ENCODE measurements at places on chromosomes 5 and 9.

GRCh38 chr5:167982-168660, 23.2 kb upstream of the LRRC14B start:
- DNase-seq = peak; percentile 93

DNA sequence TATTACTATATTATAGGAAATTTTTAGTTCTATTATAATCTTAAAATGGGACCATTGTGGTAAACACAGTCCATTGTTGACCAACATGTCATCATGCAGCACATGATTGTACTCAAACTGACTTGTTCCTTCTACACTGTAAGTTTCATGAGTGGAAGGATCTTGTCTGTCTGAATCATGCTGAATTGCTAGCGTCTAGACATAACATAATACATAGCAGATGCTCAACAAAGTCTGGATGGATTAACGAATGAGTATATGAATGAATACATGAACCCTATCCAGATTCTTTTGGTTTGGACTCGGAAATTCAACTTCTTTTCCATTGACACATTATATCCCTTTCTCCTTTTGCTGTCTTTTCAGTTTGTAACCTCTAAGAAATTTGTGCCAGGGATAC, 429.2 kb upstream of the SGCD start:
- no peak for DNase-seq

GRCh38 chr9:134816264-134816663, 64.3 kb upstream of the FCN2 start:
- no peak for DNase-seq

- DNase-seq = peak; percentile 28
These were observed 99.3 kb downstream of the GDNF start for GRCh38 chr5:37740331-37741066.

DNA sequence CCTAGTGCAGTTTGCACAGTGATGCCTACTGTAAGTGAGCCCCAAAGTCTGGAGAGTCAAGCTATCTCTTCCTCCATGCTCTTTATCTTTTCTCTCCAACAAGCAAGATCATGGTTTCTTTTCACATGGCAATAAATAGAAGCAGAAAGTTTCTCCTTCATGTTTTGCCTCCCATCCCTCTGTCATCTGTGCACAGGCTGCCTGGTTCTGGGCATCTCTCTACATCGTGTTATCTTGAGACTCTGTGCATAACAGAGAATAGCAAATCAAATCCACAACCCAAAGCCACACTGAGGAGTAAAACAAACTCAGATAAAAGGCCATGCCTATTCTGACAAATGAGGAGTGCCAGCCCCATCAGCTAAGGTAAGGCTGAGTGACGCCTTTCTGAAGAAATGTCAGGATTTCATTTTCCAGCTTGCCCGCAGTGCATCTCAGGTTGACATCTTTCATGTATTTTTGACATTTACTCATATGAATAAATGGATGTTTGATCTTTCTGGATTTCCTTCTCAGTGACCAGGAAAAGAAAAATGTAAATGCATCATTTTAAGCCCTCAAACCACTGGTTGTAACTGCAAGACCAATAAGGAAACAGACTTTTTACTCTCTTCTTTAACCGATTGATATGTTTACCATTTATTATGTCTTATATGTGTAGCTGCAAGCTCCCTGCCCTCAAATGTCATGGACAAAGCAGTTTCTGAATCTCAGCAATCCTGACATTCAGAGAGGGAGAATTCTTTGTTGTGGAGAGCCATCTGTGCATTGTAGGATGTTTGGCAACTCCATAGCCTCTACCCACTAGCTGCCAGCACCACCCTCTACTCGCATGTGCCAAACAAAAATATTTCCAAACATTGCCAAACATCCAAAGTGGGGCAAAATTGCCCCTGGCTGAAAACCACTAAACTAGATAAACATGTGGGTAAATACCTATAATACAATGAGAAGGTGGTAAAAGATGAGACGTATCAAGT, 49.2 kb upstream of the ACO1 start:
- DNase-seq = no peak

DNA sequence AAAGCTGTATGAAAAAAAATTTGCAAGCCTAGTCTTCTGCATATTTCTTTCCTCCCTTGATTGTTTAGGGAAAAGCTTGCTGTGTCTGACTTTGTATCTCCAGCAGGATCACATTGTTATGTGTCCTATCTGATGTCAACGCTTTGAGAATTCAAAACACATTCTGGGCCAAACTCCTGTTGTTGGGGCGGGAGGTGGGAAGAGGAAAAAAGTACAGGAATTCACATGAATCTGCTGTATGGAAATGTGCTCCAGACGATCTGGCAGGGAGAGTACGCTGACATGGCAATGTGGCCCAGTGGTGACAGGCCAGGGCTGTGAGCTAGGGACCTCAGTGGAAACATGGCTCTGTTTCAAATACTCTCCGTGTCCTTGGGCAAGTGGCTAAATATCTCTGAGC, 87.4 kb upstream of the GNA14 start:
- no peak for DNase-seq

- no peak for DNase-seq
These were observed 24.1 kb upstream of the VLDLR start for GRCh38 chr9:2597483-2597882.

DNA sequence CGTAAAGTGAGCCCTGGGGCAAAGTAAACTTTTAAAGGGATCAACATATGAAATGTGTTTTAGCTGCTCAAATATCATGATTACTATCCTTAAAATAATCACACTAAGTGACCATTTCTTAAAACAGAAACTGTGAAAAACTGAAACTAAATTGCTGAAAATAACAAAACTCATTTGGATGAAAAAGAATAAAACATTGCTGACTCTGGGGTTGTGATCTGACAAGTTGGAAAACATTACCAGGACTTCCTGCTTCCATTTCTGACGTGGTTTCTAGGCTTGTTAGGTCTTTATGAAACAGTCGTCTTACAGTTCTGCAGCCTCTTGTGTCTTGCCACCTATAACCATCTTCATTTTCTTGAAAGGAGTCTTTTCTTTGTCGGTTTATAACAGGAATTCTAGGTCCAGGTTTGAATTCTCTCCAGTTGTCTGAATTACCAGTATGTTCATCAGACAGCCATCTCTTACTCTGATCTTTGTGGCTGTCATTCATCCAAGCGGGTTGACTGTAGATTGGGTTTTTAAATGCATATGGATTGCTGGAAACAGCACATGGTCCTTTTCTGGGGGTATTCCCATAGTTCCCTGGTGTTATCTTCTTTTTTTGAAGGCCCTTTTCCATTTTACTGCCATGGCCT, 1.7 kb downstream of the TUT7 start:
- no peak for DNase-seq

GRCh38 chr5:146894753-146895521, 16.4 kb upstream of the PPP2R2B start:
- no peak for DNase-seq

DNA sequence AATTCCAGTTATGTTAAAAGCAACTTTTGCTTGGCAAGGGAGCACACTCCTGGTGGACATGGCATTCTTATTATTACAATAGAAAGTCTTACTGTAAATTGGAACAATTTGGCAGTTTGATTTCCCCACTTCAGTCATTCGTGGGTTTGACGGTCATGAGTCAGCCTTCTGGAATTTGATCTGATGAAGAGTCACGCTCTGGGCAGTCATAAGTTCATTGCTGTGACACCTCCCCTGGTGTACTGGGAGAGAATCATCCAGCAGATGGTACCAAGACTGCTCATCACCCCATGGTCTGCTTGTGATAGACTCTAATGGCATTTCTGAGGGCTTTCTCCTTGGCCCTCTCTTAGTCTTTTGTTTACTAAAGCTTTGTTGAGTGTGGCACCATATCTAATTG, 53.8 kb downstream of the GLRA1 start:
- peak; percentile 15 for DNase-seq

GRCh38 chr9:31759703-31760102, 624.7 kb upstream of the ACO1 start:
- no peak for DNase-seq

DNA sequence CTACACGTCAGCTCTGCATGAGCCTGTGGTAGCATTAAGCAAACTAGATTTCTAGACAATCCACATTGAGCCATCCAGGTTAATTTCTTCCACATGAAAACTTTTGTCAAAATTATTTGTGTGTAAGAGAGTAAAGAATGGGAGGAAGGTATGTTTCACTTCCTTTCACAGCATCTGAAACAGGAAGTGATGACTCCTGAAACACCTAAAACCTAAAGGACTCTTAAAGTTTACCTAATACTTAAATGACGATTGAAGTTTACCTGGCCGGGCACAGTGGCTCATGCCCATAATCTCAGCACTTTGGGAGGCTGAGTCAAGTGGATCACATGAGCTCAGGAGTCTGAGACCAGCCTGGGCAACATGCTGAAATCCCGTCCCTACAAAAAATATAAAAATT, 223.8 kb downstream of the CEMIP2 start:
- DNase-seq = no peak

- no peak for DNase-seq
These were observed 177.2 kb downstream of the TMEM232 start for GRCh38 chr5:110549301-110549700.

GRCh38 chr9:112640311-112640710, 77.6 kb downstream of the INIP start:
- no peak for DNase-seq

All from AG08396 (cell line).